Testis (tissue), 5 donors: ENCODE measurements at places on chromosomes 16 and 17. TPM values are rescaled to one million over a fixed set of nuclear protein-coding genes. Genes with fewer than 3 reads are reported as not detected.

GRCh38 chr17:39617446-39618245, 9.1 kb upstream of the PPP1R1B start:
- no peaks in the 10 kb centered on the region for H3K4me1 ChIP-seq
- H3K27ac ChIP-seq: no peak overlapping the region
- DNase-seq: peak; percentile 83
- H3K27me3 ChIP-seq: no peaks in the 10 kb centered on the region

GRCh38 chr16:51815523-51815922, 664.5 kb upstream of the SALL1 start:
- no peak for DNase-seq
- no peak overlapping the region for H3K4me3 ChIP-seq
- H3K27ac ChIP-seq: no peak overlapping the region
- no peaks in the 10 kb centered on the region for H3K27me3 ChIP-seq

DNA sequence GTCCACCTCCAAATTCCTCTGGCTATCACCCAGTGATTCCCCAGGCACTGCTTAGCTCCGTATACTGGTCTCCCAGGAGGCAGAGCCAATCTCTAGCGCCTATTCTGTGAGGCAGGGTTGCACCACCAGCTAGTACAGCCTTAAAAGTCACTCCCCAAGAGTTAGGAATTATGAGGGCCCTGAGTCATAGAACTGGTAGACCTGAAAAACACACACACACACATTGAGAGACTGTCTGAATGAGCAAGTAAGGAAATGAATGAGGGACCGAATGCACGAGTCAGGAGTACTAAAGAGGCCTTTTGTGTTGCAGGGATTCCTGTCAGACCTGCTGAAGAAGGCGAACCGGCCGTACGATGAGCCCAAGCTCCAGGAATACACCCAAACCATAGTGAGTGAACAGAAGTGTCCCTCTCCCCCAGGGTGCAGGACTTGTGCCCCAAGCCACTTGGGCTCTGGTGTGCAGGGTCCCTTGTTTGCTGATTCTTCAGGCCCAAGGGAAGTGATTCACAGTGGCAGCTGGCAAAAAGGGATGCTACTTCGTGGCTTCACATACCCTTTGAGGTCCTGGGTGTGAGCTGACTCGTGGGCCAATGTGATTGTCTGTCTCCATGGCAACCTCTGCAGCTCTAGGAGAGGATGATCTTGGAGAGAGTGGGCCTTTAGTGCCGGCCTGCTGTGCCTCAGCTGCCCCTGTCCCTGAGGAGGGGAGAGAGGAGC, 24.7 kb downstream of the CALB2 start:
- no peaks in the 10 kb centered on the region for H3K36me3 ChIP-seq
- no peak overlapping the region for H3K4me3 ChIP-seq
- H3K27ac ChIP-seq: no peak overlapping the region

DNA sequence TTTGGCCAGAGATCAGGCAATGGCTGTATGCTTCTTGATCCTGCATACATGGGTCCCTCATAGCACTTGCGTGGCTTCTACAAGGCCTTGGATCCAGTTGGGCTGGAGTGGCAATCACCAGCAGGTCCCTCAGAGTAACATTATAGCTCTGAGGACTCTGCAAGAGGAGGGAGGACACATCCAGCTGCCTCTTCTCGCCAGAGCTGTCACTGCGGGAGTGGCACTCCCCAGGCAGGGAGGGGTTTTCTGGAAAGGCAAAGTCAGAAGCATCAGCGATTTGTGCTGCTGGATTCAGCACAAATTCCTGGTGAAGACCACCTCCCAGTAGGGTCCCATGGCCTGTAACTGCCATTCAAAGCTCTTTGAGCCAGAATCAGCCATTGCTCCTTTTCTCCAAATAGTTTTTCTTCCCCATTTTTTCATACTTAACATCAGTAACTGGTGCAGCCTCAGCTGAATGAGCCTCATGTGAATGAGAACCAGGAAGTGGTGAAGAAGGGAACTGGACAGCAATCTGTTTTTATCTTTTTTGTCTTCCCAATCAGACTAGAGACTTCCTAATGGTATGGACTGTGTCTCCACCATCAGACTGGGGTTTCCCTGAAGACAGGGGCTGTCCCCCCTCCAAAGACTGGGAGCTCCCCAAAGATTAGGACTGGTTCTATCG, 40.6 kb upstream of the HOXB13 start:
- H3K4me1 ChIP-seq: no peaks in the 10 kb centered on the region
- H3K4me3 ChIP-seq: no peak overlapping the region
- DNase-seq: no peak
- H3K27ac ChIP-seq: no peak overlapping the region
- no peaks in the 10 kb centered on the region for H3K27me3 ChIP-seq

The EXOC3L1 gene
- 9.0 TPM for total RNA-seq
